NCI-H524 (cell line): ENCODE measurements at places on chromosomes 5 and 9.

DNA sequence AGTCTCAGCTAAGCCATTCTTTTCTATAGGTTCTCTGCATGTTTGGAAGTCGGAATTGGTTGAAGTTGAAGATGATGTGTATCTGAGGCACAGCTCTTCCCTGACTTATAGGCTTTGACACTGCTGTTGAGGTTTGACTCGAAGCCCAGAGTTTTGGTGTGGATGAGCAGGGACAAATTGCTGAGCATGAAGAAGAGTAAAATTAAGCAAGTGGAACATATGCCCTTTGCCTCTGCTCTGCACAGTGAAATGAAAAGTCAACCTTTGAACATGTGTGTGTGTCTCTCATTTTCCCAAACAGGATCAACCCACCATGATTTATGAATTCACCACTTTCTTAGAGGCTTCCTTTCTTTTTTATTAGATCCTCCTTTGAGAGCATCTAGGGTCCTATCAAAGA is 8.5 kb downstream of the HMHB1 start:
- no peak for DNase-seq

GRCh38 chr5:155897761-155898160 is 429.2 kb upstream of the SGCD start:
- no peak for DNase-seq

- DNase-seq, result no peak
These were observed 8.7 kb downstream of the GARIN3 start for GRCh38 chr5:157157293-157157891.

GRCh38 chr5:129078247-129078646 is 16.3 kb upstream of the ISOC1 start:
- DNase-seq, result no peak

DNA sequence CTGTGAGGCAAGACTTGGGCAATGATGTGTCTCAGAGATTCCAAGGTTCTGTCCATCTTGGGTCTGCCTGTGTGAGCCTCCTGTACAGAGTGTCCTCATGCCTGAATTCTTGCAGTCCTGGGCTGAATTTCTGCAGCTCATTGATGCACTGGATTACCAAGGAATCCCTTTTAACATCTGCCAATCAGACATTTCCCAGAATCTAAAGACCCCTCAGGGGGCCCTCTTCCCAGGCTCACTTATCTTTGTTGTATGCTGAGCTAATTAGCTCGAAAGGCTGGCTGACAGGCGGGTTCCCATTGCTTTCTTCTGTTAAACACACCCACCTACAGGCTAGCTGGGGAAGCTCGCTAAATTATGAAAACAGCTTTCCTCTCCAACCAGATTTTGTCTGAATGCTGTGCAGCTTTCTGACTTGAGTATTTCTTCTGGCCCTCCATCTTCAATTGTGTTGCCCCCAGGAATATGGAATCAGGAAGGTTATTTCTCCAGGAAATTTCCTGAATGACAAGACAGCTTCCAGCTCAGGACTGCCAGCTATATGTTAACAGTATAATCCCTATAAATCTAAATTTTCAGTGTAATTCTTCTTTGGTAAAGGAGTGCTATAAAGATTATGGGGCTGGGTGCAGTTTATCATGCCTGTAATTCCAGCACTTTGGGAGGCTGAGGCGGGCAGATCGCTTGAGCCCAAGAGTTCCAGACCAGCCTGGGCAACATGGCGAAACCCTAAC is at the start of gene LIX1:
Gene LIX1 (minus strand): TSS at position 91 of the 734 bp plus-strand sequence. CDS start 35 bp downstream, at position 56.
- DNase-seq, result peak; percentile 88

- no peak for DNase-seq
These were observed 84.6 kb downstream of the SECISBP2 start for GRCh38 chr9:89402695-89403427.

DNA sequence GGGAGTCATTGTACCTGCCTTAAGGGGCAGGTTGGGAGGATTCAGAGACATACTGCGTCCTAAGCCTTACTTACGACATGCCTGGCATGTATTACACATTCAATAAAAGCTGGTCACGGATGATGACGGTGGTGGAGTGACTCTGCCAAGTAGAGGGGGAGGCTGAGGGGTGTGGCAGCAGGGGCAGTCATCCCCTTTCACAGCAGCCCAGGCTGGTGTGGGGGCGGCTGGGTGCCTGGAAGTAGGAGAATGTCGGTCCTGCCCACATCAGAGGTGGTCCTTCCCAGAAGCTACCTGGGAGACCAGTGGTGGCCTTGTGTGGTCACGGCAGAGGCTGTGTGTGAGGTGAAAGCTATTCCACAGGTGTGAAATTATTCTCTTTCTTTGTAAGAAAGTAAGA is 8.9 kb downstream of the ZBTB34 start:
- no peak for DNase-seq

DNA sequence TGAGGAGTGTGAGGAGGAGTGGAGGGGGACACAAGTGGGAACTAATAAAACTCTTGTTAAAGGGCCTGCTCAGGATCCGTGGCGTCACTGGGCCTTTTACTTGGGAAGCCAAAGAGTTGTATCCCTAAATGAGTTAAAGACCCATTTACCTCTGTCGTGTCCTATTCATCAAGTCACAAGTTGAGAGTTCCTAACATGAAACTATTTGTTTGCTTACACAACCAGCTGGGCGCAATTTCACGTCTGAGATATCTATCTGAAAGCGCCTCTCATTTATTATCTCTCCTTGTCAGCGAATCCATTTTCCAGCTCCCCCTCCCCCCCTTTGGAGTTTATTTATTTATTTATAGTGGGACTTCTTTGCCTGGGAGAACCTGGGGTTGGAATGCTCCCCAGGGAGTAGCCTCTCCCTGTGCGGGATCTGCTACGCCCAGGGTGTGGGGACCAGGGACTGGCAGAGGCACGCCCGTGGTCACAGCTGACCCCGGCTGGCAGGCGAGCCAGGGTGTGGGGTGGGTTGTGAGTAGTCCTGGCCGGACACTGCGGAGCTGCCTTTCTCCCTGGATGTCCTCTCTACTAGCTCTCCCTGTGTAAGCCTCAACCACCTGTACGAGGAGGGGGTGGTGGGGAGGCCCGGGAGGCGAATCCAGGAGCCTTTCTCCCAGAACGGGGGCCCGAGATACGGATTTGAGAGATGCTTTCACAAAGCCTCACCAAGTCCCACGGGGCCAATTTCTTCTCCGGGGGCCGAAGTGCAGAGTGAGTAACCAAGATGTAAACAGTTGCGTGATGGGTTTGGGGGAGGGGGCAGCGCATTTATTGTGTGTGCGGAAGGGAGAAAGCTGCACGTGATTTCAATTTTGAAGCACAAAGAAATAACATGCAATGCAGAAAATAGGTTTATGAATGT is 15.3 kb downstream of the NR2F1 start:
- DNase-seq, result no peak

DNA sequence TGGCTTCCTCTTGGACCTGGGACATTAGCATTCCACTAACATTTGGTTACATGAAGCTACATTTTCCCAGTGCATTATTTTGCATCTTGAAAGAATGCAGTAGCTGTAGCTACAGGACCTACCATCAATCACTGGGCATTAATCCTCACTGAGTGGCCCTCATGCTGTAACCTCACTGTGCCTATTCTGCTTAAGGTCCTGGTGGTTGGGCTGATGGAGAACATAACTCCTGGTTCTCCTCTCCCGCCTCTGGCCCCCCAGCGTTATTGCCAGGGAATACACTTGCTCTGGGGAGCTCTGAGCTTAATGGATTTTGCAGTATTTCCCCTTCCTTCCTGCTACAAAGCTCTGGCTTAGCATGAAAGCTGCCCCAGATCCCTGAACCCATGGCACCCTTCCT is 111.5 kb upstream of the EQTN start:
- peak; percentile 21 for DNase-seq

DNA sequence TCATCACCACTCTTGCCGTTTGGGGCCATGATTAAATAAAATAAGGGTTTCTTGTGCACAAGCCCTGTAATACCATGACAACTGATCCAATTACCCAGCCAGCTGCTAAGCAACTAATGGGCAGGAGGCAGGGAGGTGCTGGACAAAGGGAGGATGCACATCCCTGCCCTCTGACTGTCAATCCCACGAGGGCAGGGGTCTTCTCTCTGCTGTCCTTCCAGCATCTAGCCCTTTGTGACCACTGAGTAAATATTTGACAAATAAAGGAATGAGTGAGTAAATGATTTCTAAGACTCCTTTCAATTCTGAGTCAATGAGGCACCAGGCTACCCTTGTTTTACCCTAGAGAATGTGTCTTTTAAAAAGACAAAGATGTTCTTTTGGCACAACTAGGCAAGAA is 247.1 kb downstream of the SYK start:
- DNase-seq, result peak; percentile 24

GRCh38 chr9:113501852-113502251 is 38.3 kb downstream of the RGS3 start:
- no peak for DNase-seq

DNA sequence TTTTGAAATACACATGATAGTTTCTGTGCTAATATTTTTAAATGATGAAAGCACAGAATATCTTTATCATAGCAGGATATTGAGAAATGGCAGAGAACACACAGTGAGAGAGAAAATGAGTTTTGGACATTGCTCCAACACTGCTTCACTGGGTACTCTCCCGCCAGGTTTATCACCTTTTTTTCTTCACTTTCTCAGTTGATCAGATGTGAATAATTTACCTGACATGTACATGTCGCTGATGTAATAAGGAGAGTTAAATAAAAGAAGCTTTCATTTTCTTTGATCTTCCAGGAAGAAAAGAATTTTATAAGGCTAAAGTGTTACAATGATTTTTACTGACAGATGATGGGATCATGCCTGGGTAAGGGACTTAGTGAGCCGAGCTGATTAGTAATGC is 134.5 kb downstream of the ALDH1A1 start:
- no peak for DNase-seq

DNA sequence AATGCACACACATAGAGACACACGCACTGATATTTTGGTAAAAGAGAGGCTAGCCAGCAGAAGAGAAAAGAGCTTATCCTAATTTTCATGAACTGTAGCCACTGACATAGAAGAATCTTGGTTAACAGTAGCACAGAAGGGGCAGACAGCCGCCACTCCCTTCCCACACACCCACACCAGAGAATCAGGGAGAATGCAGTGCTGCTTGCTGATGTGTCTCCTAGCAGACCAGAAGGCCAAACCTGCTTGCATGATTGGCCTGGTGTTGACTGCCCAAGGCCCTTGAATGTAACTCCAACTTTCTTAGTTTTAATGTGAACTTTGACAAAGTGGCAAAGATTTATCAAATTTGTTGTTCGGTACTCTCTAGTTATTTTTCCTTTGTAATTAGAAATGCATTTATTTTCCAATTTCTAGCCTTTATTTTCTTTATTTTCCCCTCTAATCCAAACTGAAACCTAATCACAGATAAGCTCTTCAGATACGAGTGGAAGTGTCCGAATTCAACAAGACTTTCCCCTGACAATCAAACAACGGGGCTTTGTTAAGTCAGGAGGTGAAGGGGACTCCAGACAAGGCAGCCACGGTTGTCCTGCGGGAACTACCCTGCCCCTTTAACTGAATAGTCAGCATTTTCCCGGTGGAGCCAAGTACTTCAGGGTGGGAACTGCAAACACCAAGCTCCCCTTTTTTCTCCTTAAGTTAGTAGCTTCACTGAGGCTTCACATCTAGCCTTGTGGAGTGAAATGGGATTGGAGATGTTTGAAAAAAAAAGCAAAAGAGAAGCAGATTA is 81.9 kb upstream of the CTSL start:
- DNase-seq, result no peak

DNA sequence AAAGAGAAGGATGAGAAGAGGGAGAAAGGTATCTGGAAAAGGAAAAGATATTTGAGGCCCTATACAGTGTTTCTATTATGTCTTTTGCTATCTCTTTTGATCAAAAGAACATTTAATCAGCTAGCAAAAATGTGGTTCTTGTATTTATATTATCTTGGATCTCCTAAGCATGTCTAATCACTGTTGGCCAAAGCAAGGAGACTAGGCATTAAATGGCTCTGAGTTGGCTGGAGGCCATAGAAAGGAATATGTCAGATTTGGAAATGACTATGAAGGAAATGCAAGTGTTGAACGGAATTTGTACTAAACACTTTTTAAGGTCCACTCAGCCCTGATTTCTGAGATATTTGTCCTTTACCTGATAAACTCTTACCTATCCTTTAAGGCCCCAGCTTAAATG is 22.4 kb upstream of the THG1L start:
- DNase-seq, result no peak

DNA sequence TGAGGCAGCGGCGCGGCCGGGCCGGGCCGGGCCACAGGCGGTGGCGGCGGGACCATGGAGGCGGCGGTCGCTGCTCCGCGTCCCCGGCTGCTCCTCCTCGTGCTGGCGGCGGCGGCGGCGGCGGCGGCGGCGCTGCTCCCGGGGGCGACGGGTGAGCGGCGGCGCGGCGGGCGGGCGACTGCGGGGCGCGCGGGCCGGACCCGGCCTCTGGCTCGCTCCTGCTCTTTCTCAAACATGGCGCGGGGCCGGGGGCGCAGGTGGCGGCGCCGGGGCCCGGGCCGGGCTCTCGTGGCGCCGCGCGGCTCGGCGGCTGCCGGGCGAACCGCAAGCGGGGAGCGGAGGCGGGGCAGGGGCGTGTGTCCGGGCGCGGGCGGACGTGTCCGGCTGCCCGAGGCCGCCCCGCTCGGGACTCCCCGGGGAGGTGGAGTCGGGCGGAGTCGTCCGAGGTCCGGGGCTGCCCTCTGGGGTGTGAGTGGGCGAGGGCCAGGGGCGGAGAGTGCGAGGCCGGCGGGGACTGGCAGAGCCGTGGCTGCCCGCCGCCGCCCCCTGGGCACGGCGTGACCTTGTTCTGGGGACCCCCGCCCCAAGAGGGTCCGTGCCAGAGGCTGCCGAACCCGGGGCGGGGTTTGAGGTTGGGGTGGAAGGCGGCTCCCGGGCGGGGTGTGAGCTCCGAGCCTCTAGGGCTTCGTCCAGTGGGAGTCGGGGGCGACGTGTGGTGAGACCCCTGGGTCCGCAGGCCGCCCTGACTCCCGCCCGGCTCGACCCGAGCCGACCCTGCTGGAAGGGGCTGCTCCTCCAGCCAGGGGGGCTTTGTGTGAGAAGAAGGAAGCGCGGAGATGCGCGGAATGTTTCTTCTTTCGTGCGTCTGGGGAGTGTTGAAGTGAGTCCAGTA is 485 bp downstream of the TGFBR1 start:
- DNase-seq, result peak; percentile 47

- no peak for DNase-seq
These were observed 15.4 kb downstream of the FAM78A start for GRCh38 chr9:131260751-131261452.

DNA sequence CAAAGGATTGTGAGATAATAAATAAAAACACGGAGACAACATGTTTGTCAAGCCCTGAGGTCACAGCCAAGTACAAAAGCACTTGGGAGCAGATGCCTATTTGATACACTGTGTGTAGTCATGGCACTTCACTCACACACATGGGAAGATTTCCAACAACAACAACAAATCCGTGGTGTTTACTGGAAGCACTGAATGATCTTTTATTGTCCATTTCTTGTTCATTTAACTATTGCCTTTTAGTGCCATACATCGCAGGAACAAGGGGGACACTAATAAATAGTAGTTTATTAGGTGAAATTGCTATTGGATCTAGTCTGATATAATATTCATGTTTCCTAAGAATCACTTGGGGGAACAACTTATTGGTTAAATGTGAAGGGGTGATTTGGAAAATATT is 20.4 kb upstream of the GDNF start:
- DNase-seq, result no peak

GRCh38 chr5:57503433-57503832 is 20.8 kb upstream of the ACTBL2 start:
- DNase-seq, result no peak
